ENCODE measurements at places on chromosomes 1 and 21. TPM values are rescaled to one million over a fixed set of nuclear protein-coding genes. Genes with fewer than 3 reads are reported as not detected.

Gene TFF1
- total RNA-seq = not detected

Gene ZBTB8B
- total RNA-seq = under 0.01 TPM

Gene SYPL2
- total RNA-seq = not detected

Gene PDZK1IP1
- total RNA-seq = not detected

Gene EPHA2
- 110 TPM for total RNA-seq

Gene SPRR2D
- total RNA-seq = not detected

Gene OR2L3
- total RNA-seq = not detected

Gene APOBEC4
- not detected for total RNA-seq

Gene SPATA21
- not detected for total RNA-seq

Gene NUDT17
- 2.0 TPM for total RNA-seq

Gene KCNN3
- 0.09 TPM for total RNA-seq

Gene RSRP1
- total RNA-seq = 103 TPM

Gene DISP1
- 1.5 TPM for total RNA-seq

Gene LAD1
- total RNA-seq = not detected

Gene NCDN
- total RNA-seq = 10.2 TPM

Gene CGN
- total RNA-seq = 0.45 TPM

Gene BNIPL
- total RNA-seq = under 0.01 TPM

Gene ARTN
- 0.09 TPM for total RNA-seq

Gene PRKCZ
- total RNA-seq = 0.19 TPM

Gene SLC35F3
- total RNA-seq = not detected

Gene S100A7
- not detected for total RNA-seq

Gene AMPD1
- total RNA-seq = not detected

Gene RPTN
- 0.19 TPM for total RNA-seq

Gene DDAH1
- 34.7 TPM for total RNA-seq

Gene CXADR
- 14.7 TPM for total RNA-seq

Gene SPRR2F
- total RNA-seq = not detected

Gene SPRR4
- not detected for total RNA-seq

Gene OR14K1
- total RNA-seq = not detected

Gene LCE1B
- total RNA-seq = not detected
